Activated CD8-positive, alpha-beta memory T cell treated with anti-CD3 and anti-CD28 coated beads, Interleukin-2, amount 50 U/mL, for 4 hours (primary cell): ENCODE measurements at places on chromosomes 5 and 9.
A peak's percentile ranks its signal among the peaks of the same experiment; 100 is the strongest.

DNA sequence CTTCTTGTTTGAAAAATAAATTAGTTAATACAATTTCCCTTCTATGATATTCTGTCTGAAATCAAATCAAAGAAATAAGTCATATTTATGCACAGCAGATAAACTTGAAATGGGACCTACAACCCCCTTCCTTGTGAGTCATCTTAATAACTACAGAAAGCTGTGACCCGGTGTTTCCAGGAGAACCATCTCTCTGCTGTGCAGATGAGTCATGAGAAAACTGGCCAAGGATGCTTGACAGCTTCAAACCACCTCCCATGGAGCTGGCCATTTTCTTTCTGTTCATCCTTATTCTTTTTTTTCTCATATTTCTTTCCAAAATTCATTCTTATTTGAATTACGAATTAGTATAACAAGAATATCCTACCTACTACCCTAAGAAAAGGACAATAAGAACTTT lies 43.4 kb upstream of the NR4A3 start:
- peak; percentile 26 for DNase-seq

DNA sequence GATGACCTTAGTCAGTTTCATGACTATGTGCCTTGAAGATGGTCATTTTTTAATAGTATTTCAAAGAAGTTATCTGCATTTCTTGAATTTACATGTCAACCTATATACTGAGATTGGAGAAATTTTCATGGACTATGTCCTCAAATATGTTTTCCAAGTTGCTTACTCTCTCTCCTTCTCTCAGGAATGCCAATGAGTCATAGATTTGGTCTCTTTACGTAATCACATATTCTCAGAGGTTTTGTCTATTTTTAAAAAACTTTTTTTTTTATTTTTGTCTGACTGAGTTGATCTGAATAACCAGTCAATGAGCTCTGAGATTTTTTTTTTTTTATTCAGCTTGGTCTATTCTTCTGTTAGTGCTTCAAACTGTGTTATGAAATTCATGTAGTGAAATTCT lies 374.7 kb upstream of the GRIN3A start:
- DNase-seq: no peak

DNA sequence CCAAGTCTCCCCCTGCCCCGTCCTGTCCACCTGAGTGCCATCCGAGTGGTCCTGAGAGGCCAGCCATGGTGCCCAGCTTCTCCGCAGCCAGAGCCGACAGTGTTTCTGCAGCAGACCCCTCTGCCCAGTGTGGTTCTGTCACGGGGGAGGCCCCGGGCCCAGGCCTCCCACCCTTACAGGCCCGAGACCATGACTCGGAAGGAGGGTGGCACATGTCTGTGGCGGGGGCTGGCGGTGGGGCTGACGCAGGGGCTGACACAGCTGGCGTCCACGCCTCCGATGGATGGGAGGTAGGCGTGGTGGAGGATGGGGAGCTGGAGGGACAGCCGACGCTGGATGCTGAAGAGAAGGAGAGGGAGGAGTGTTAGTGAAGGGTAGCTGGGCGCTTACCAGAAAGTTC lies 35.0 kb upstream of the TBC1D2 start:
- no peak for DNase-seq

DNA sequence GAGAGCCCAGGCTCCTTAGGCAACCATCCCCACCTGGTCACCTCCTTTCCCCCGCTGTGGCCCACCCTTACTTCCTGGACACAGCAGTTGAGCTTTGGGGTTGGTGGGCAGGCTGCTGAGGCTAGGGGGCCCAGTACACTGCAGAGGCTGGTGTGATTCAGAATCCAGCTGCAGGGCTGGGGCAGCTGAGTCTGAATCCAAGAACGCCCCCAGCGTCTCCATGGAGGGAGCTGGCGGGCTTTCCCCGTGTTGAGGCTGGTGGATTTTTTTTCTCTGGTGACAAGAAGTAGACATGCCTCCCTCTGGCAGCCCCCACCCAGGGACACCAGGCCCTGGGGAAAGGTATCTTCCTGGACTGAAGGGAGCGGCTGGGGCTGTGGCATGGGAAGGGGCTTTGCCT lies 104.8 kb downstream of the RXRA start:
- no peak for DNase-seq

GRCh38 chr5:158621391-158621790 lies 478.3 kb downstream of the EBF1 start:
- no peak for DNase-seq

DNA sequence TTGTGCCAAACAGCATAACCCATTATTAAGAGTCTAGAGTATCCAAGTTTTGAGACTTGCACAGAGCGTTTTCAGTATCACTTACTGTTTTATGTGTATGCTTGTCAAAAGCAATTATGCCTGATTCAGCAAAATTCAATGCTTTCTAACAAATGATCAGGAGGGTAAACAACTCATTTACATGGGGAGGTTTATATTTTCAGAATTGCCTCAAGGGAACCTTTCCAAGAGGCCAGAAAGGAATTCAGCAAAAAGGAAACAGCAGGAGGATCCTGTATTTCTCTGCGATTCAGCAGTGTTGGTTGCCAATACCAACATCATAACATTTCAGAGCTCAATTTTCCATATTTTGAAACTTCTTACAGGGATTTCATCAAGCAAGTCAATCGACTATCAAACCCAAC lies 69.3 kb upstream of the DAB2 start:
- DNase-seq: no peak

- DNase-seq: no peak
Measured at GRCh38 chr5:57955511-57955910, 472.9 kb upstream of the ACTBL2 start.

DNA sequence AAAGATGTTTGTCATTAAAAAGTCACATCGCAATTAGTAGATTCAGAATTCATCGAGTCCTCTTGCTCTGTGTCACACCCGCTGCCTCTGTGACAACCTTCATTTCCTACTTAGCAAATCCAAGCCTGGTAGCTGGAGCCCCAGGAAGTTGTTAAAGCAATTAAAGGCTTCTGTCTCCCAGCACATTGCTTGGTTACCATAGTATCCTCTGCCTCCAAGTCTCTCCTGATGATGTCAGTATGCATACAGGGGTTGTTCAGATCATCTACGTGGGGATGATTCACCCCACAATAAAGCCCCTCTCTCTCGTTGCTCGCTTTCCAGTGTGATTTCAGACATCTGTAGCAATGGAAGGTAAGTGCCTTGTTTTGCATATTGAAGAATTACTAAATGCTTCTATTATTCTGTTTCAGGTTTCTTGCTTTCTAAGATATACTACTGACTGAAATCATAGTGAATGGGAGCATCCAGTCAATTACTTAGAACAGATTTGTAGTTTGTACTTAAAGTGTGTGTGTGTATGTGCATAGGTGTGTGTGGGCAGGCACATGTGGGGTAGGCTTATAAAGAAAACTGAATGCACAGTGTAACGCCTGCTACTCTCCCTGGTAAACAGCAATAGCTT lies 52.9 kb downstream of the PAM start:
- DNase-seq: no peak

GRCh38 chr5:151224372-151224771 lies 480 bp upstream of the CCDC69 start:
- no peak for DNase-seq

- DNase-seq: no peak
Measured at GRCh38 chr5:33272288-33272687, 168.5 kb upstream of the TARS1 start.

DNA sequence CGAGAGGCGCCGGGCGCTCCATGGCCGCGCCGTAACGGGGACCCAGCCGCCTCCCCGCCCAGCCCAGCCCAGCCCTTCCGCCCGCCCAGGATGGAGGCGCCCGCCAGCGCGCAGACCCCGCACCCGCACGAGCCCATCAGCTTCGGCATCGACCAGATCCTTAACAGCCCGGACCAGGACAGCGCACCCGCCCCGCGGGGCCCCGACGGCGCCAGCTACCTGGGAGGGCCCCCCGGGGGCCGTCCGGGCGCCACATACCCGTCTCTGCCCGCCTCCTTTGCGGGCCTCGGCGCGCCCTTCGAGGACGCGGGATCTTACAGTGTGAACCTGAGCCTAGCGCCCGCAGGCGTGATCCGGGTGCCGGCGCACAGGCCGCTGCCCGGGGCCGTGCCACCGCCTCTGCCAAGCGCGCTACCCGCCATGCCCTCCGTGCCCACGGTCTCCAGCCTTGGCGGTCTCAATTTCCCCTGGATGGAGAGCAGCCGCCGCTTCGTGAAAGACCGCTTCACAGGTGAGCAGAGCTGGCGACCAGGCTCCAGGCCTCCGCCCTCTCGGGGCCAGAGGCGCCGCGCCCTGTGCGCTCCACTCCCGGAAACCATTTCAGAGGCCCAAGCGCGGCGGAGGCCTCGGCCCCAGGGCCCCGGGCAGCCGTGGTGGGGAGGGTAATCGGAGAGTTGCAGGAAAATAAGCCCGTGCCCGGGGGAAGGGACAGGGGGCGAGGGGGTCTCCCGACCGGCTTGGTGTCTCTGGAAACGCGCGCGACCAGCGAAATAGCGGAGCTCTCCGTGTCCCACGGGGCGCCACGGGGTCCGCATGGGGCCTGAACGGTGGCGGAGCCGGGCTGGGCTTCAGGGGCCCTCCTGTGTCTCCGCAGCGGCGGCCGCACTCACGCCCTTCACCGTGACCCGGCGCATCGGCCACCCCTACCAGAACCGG lies 496 bp downstream of the TLX3 start:
- DNase-seq: no peak

DNA sequence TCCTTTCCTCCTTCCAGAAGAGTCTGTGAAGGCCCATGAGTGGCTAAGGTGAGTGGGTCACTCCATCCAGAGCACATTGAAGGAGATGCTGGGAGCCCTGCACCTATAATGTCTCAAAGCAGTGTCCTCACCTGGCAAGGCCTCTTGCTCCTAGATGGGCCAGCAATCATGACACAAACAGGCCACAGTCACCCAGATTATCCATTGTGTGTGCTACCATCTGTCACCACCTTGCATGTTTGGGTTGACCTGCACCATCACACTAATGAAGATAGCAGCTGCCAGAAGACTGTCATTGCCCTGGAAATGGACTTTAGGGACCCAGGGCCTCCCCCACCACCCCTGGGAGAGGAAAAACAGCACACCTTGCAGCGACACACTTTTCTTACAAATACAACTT lies 69.6 kb downstream of the GABBR2 start:
- DNase-seq: no peak

GRCh38 chr5:78243639-78244038 lies 50.9 kb downstream of the AP3B1 start:
- DNase-seq: no peak

GRCh38 chr9:91994422-91994821 lies 44.4 kb upstream of the ROR2 start:
- DNase-seq: no peak

DNA sequence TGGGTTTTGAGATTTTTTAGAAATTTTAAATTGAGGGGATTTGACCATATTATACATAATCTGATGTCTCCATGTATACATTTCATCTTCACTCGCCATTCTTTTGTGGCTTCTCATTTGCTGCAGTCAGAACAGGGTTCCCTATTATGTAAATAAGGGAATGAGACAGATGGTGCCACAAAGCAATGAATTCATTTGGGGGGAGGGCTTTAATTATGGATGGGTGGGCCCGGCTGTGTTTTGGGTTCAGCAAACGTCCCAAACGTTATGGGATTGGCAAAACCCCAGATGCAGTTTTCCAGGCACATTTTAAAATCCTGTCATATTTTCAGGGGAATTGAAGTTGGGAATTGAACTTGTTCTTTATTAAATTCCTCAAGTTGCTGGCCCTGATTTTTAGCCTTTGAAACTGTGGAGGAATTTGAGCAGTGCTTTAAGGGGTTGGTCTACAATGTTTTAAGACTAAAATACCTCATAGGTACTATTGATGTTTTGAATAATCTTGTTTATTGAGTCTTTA lies 558.5 kb upstream of the ZNF462 start:
- DNase-seq: no peak

DNA sequence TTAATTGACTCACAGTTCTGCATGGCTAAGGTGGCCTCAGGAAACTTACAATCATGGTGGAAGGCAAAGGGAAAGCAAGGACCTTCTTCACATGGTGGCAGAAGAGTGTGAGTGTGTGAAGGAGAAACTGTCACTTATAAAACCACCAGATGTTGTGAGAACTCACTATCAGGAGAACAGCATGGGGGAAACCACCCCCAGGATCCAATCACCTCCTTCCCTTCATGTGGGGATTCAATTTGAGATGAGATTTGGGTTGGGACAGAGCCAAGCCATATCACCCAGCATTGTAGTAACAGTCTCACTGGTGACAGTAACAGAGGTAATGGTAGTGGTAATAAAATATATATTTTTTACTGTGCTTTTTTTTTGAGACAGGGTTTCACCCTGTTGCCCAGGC lies 18.1 kb downstream of the ZBTB5 start:
- DNase-seq: no peak

DNA sequence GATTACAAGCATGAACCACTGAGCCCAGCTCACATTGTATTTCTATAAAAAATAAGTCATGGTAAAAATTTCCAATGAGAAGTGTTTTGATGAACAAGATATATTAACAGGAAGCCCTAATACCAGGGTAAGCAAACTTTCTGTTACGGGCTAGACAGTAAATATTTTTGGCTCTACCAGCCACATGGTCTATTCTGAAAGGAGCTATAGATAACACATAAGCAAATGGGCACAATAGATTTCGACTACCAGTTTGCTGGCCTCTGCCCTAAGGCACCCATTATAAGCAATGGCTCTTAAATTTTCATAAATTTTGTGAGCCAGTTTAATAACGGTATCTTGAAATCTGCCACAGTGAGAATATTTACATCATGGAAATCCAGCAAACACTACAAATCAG lies 8.1 kb downstream of the UBQLN1 start:
- no peak for DNase-seq

GRCh38 chr9:4207881-4208615 lies 91.8 kb downstream of the GLIS3 start:
- no peak for DNase-seq

DNA sequence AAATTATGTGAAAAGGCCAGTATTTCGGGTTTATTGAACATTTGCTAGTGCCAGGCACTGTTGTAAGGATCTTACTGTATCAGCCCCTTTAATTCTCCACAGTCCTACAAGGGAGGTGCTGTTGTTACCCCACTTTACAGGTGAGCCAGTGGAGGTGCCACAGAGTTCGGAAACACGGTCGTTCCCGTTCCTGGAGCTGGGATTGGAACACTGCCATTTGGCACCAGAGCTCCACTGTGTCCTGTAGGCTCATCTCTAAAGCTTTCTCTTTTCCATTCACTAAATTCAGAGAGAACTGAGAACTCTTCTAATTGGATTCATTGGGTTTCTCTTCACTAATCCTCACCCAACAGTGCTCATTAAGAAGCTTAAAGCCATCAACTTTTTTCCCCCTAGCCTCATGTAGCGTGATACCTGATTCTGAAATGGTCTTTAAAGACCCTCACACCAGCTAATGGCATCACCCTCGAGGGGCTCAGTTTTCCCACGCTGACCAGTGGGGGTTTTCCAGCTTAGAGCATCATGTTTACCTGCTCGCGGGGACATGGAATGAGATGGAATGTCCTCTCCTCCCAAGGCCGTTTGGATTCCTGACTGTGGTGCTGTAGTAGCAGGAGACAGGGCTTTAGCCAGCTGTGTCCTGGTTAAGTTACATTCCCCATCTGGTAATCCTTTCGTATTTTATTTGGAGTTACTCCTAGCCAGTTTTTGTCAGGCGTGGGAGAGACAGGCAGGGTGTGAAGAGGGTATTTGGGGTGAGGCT lies 5.8 kb downstream of the ERGIC1 start:
- no peak for DNase-seq
